A172 (cell line): ENCODE measurements at places on chromosomes 1 and 21.

GRCh38 chr1:31470794-31471315 lies 57.8 kb downstream of the SERINC2 start:
- DNase-seq, result no peak

DNA sequence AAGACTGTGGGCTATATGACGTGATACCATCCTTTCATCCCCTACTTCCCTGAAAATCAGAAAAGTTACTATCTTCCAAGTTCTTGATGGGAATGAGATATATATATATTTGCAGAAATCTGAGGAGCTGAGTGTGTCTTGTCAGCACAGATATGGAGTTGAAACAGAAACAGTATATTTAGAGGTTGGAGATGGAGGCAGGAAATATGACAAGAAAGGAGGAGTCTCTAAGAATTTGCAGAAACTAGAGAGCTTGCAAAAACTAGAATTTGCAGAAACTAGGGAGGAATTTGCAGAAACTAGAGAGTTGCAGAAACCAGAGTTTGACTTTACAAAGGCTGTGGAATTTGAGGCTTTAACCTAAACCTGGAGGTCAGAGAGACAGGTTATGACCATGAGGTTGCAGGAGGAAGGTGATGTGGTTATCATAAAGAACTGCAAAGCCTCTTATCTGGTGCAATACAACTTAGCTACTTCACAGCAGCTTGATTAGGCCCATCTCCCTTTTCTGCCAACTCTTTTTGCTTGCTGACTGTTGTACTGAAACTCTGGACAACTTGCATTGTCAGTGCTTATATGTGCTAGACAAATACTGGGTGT lies 22.3 kb downstream of the XCL2 start:
- no peak for DNase-seq

GRCh38 chr1:220631238-220631815 lies 58.8 kb upstream of the C1orf115 start:
- DNase-seq, result no peak

- no peak for DNase-seq
Observed at GRCh38 chr1:6447016-6447817, 18.8 kb downstream of the TNFRSF25 start.

DNA sequence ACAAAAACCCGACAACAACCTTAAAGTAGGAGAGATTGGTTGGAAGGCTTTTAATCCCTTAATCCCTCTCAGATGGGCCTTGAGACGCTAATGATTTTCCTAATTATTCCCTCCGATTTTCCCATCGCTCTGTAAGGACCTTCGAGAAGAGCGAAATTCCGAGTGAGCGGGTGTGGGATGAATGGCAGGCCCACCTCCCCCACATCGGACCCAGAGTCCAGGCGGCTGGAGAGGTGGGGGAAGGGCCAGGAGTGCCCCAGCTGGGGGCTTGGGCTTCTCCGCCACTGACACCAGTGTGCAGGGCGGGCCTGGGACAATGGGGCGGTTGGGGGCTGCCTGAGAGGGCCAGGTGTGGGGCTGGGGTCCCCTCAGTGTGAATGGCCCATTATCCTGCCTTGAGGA lies 23.4 kb downstream of the RHBG start:
- DNase-seq, result no peak

DNA sequence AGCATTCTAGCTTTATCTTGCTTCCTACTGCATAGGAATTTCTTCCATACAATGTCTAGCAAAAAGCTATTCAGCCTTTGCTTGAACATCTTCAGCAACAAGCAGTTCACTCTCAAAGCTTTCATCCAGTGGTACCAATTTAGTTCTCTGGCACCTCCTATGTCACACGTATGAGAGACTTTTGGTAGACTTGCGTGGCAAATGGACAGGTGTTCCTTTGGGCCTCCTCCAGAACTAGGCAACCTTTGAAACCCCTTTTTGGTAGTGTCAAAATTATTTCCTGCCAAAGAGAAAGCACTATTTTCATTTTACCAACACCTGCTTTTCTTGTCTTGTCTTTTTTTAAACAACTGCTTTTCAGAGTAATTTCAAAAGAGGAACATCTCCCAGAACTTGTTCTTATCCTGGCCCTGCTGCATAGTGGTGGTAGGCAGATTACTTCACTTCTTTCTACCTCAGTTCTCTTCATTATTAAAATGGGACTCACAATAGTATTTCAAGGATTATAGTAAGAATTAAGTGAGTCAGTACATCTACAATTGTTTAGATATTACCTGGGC lies 122.4 kb downstream of the MAST2 start:
- DNase-seq, result no peak

GRCh38 chr1:27638047-27638734 lies 3.2 kb upstream of the FGR start:
- no peak for DNase-seq

DNA sequence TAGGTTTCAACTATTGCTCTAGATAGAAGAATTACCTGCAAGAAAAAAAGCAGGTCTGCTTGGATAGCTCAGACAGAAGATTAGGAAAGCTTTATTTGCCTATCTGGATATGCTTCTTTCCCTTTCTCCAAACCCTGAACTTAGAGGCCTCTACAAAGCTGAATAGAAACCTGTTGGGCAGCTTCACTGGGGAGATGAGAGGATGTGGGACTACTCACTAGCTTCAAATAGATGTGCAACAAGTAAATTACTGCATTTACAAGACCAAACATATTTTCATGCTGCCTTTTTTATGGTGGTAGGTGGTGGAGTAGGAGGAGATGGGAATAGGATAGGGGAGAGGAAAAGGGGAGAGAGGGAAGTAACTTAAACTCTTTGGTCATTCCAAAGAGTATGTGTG lies 6.4 kb downstream of the CLCA2 start:
- no peak for DNase-seq

DNA sequence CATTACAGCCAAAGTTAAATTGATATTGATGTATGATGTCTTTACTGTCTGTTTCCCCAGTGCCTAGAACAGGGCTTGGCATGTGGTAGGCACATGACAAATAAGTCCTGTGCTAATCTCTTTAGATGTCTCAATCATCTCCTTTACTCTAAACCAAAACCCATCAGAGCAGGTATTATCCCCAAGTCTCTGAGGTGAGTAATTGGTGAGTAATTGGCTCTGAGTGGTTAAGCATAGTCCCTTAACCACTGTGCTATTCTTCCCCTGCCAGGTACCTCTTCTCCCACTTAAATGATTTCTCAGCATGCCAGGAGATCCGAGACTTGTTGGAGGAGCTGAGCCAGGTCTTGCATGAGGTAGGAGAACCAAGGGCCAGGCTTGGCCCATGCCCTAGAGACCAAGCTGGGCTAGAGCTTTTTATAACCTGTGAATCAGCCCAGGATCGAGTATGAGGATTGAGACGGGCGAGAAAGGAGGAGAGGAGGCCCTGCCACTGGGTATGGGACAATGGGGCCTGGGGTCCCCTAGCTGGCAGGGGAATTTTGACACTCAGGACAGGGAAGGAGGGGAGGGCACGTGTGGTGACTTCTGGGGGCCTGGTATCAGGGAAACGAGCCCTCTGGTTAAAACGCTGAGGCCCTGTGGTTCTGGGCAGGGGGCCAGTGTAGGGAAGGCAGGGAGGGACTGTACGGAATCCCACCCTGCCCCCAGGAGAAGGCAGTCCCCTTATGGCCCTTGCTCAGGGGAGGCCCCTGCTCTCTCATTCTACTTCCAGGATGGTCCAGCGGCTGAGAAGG lies 4.5 kb downstream of the CNKSR1 start:
- DNase-seq, result peak; percentile 20

GRCh38 chr1:61968869-61969268 lies 225.8 kb upstream of the L1TD1 start:
- DNase-seq, result no peak

DNA sequence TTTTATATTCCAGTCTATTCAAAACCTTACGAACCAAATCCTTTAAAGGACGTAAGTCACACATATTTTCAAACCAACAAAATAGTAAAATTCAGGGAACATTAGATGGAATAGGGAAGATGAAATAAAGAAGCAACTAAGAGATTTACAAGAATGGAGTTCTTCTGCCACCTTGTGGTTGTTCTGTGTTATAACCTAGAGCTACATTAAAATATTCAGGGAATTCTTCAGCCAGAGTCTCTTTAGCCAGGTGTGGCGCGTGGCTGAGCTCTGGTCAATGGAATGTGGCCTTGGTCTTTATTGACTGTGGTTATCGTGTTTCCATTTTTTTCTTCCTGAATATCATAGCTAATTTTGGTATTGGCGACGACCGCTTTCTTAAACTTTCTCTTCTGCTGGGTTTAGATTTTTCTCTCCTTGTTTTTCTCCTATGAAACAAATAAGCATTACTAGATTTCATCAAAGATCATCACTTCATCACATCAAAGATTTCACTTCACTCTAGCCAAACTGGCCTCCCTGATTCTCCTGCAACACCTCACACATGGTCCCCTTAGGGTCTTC lies 221.3 kb downstream of the MRPL39 start:
- peak; percentile 92 for DNase-seq

DNA sequence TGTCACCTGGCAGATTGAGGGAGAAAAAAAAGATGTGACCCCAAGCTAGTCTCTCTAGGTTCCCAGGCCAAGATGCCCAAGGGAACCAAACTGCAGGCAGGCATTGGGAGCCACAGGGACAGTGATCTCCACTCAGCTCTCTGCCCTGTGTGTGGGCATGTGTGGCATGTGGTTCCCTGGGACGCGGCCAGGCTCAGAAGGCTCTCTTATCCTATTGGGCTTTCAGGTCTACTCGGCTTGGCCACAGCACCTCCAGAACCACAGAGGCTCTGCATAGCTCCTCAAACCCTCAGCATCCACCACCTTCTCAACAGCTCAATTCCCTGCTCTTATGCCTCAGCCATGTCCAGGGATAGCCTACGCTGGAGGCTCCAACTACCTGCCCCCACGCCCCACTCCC lies 22.0 kb downstream of the IQGAP3 start:
- DNase-seq, result no peak

DNA sequence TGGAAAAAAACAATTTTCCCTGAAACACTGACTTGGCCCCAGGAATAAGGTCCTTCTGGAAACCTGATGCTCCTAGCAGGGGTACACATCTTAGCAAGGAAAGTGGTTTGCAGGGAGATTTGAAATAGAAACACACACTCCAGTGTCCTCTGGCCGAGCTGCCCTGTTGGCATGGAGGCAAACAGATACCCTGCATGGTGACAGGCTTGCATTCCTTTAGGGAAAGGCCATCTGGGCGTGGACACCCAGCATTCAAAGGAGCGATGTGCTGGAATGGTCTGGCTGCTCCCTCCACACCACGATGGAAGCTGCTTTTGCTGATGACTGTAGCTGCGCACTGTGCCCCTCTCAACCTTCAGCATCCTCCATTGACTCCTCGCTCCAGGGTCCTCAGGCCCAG lies 41.5 kb upstream of the BCAR3 start:
- peak; percentile 41 for DNase-seq

DNA sequence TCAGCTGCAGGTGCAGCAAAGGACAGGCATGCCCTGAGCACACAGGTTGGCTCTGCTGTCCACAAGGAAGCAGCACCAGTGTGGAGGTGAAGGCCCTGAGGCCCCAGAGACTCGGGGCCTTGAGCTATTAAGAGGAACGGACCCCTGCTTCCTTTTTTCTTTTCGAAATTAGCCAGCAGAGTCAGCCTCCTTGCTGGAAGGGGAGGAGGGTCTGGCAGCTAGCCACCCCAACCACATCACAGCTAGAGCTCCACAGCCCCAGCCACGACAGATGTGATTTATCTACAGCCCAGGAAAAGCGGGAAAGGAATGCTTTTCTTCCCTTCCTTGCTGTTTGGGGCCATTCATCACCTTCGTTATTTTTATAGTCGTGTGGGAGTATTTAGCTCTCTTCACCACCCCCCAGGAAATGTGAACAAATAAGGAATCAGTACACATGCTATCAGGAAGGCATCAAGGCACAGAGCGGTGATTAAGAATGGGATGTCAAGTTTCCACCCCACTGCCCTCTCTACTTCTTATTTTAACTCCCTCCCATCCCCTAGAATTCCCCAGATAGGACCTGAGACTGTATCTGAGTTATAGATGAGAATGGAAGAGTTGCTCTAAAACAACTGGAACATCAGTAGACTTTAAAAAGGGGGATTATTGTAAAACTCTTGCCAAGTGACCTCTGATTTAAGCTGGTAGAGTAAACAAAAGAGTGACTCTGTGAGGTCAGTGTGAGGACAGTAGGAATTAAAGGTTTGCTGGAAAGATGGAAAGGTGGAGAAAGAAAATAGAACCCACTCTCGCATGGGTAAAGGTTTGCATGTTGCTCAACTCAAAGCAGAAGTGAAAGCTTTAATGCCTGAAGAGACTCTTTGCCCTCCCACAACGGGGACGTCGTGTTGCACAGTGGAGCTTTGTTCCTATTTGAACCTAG lies 224.7 kb upstream of the GJB5 start:
- peak; percentile 42 for DNase-seq

- no peak for DNase-seq
Observed at GRCh38 chr1:157388057-157388456, 164.3 kb downstream of the FCRL5 start.

DNA sequence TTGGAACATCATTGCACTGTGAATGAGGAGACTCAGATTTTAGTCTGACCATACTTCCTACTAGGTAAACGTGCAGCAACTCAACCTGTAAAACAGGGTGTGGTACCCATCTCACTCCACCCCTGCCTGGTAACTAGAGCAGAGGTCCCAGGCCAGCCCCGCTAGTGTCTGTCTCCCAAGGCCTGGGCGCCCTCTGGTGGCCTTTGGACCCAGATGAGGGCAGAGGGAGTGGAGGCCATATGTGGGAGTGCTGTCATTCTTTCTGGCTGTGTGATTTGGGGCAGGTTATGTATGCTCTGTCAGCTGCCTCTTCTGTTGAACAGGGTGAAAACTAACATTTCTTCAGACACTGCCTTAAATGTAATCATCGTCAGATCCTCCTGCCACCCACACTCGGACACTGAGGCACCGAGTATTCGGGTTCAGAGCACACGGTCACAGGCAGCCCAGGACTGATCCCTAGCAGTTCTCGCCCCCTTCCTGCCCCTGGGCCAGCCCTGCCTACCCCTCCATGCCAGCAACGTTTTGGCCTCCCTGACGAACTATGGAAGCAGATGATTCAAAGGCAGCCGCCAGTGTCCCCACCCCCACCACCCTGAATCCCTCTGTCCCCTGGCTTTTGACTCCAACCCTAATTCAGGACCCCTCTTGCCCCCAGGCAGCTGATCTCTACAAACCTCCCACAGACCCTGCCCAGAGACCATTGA lies 76.0 kb downstream of the CD247 start:
- DNase-seq, result peak; percentile 80

- DNase-seq, result no peak
Observed at GRCh38 chr1:103945774-103946173, 196.1 kb downstream of the AMY1C start.

DNA sequence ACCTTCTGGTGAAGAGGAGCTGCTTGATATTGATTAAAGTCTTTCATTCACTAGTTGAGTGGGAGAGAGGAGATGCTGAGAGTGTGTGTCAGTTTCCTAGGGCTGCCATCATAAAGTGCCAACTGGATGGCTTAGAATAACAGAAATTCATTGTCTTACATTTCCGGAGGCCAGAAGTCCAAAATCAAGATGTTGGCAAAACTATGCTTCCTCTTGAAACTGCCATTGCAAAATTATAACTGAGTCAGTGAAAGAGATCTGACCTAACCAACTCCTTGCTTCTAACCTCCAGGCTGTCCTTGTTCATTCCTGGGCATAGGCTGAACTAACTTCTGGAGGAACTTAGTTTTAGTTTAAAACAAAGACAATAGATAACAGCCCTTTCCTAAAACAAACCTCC lies 47.1 kb downstream of the PTGS2 start:
- no peak for DNase-seq
